ENCODE measurements at places on chromosomes 4 and X.

DNA sequence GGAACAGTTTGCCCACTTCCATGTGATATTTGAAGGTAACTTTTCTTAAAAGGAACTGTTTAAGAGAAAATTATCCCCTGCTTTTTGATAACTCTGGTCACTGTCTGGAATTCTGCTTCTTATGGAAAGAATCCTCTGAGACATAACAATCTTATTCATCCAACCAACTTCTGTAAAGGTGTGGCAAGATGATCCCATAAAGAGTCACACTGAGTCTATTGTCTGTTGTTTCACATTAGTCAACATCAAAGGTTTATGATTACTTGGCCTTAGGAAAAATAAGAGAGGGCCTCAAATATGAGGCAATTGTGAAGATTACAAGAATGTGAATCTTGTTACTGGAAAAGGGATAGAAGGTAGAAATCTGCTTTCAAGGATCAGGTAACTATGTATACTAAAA is 88.0 kb upstream of the MAGEB18 start:
- H3K4me1 ChIP-seq = no peaks in the 10 kb centered on the region
- H3K4me3 ChIP-seq = no peak overlapping the region
- H3K27ac ChIP-seq = no peak overlapping the region
- no peak for DNase-seq
- H3K36me3 ChIP-seq = no peaks in the 10 kb centered on the region
- H3K27me3 ChIP-seq = no peaks in the 10 kb centered on the region

DNA sequence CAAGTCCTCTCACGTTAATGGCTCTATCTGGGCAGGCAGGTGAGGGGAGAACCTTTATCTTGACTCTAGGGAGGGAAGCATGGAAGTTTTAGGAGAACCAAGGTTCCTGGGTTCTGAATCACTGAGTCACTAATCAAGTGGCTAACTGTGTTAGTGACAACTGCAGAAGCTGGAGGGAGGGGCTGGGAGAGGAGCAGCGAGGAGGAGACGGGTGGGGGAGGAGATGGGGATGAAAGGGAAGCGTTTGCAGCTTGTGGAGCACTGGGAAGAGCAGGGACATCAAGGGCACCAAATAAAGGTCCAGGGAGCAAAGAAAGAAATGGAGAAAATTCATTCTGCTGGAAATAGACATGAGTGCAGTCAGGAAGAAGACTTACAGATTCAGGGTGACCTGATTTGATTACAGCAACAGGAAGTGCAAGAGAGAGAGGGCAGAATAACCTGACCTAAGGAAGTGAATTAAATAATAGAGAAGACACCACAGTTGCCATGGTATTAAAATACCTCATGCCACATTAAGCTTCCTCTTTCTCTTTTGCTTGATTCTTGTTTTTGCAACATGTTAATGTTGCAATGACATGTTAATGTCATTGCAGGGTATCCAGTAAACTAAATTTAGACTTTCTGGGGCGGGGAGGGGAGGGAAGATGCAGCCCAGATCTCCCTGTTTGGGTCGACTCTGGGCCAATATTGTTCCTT is 4.5 kb upstream of the SETD7 start:
- no peak overlapping the region for H3K4me3 ChIP-seq
- no peak for DNase-seq
- no peak overlapping the region for H3K27ac ChIP-seq
- H3K4me1 ChIP-seq = peaks cover 4% of the 10 kb centered on the region
- peaks cover 34% of the 10 kb centered on the region for H3K27me3 ChIP-seq
- H3K36me3 ChIP-seq = no peaks in the 10 kb centered on the region

GRCh38 chrX:150664290-150664689 is 28.9 kb upstream of the MTMR1 start:
- no peaks in the 10 kb centered on the region for H3K4me1 ChIP-seq
- no peak overlapping the region for H3K4me3 ChIP-seq
- no peaks in the 10 kb centered on the region for H3K27me3 ChIP-seq
- no peak overlapping the region for H3K27ac ChIP-seq

DNA sequence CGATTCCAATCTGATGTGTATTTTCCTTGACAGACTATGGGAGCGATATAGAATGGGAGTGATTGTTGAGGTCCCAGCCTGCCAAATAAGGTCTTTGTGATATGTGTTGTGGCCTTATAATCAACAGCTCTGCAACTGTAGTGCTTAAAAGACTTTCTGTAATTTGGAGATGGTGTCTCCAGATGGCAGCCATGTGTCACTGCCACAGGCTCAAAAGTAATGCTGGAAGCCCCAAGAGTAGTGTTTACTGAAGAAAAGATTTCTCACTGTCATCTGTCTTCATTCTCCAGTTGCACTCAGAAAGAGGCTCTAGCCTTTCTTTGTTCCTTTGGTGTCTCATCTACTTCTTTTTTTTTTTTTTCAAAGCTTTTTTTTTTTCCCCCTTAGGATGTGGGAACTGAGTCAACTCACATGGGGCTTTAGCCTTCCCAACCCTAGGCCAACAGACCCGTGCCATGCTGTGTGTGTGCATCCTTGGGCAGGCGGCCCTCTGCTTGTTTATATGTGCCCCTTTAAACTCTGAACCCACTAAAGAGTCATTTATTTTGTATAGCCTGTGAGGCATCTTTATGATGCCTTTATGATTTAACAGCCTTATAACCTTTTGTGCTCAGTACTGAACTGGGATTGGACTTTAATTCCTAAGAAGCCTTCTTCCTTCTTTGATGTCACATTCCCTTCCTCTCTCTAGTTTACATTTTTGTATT is 15.6 kb downstream of the SRPX2 start:
- H3K27ac ChIP-seq = no peak overlapping the region
- peaks cover 13% of the 10 kb centered on the region for H3K36me3 ChIP-seq
- peak; percentile 27 for DNase-seq
- peaks cover 8% of the 10 kb centered on the region for H3K4me1 ChIP-seq
- H3K4me3 ChIP-seq = no peak overlapping the region

- peaks cover 4% of the 10 kb centered on the region for H3K4me1 ChIP-seq
- no peak overlapping the region for H3K27ac ChIP-seq
- no peaks in the 10 kb centered on the region for H3K36me3 ChIP-seq
These were observed 40.2 kb upstream of the CD99 start for GRCh38 chrX:2650865-2651264.

DNA sequence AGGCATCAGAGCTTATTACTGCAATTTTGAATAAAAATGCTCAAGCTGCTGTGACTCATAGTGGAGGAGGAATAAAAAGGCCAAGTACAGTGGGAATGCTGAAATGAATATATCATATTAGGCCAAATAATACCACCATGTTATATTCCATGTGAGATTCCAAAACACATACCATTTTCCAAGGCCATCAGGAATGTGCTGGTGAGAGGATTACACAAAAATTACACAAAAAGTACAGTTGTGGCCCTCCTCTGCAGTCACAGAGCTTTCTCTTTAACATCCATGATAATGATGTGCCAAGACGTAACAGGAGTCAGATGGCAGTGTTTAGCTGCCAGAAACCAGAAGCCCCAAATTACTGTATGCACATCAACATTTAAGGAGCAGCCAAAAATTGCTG is 153.5 kb downstream of the PCDH18 start:
- no peak overlapping the region for H3K27ac ChIP-seq
- no peak overlapping the region for H3K4me3 ChIP-seq
- no peak for DNase-seq
- no peaks in the 10 kb centered on the region for H3K27me3 ChIP-seq
- H3K4me1 ChIP-seq = peaks cover 24% of the 10 kb centered on the region
- H3K36me3 ChIP-seq = no peaks in the 10 kb centered on the region
